SK-N-SH treated with all-trans-retinoic acid at 6 μM for 48 hours (cell line): ENCODE measurements at places on chromosomes 6 and 20.

GRCh38 chr6:92427453-92427852, 991.9 kb downstream of the EPHA7 start:
- no peak for ATAC-seq

DNA sequence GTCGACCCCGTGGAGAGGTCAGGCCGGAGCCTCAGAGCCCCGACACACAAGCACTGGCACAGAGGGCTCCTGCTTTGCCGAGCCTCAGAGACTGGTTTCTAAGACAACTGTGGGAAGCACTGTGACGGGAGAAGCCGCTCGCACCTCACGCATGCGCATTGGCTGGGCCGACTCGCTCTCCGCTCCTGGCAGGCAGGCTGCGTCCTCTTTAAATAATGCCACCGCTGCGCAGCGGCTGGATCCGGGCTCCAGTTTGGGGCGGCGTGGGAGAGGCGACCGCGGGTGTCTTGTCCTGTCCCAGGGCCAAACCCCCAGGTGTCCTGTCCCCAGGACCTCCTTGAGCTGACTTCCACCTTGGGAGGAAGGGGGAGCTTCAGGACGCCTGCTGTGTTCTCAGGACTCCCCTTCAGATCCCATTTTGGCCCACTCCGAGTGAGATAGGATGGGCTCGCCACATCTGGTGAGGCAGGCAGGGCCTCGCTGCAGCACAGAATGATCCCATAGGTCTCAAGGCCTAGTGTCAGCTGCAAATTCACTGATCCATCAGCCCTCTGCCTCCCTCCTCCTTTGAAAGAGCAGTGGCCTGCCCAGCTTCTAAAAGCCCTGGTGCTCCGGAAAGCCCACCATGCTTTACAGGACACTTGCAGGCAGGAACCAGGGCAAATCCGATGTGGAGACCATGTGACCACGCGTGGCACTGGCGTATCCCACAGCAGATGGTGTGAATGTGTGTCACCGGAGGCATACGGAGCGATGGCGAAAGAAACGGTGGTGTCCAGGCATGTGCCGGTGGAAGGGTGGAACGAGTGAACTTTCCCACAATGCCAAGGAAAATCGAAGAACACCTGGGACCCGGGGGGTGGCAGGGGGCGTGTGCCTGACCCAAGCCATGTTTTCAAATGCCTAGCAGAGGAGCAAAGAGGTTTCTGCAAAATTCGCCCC, 169.3 kb upstream of the ZNF337 start:
- peak; percentile 57 for ATAC-seq

- ATAC-seq: no peak
Observed at GRCh38 chr20:62087227-62087626, 21.5 kb upstream of the TAF4 start.

DNA sequence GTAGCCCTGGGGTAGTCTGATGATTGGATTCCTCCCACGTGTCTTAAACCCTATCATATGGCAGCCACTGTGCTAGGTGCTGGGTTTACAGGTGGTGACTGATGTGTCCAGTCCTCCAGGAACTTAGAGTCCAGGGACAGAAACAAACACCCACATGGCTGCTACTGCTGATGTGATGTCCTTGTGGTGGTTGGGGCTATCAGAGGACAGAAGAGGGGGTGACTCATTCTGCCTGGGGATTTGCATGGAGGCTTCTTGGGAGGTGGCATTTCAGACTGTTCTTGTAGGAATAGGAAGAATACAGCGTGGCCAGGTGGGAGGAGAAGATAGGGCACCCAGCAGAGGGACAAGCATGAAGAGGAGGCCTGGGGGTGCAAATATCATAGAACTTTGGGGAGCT, 9.8 kb downstream of the RAET1G start:
- no peak for ATAC-seq

DNA sequence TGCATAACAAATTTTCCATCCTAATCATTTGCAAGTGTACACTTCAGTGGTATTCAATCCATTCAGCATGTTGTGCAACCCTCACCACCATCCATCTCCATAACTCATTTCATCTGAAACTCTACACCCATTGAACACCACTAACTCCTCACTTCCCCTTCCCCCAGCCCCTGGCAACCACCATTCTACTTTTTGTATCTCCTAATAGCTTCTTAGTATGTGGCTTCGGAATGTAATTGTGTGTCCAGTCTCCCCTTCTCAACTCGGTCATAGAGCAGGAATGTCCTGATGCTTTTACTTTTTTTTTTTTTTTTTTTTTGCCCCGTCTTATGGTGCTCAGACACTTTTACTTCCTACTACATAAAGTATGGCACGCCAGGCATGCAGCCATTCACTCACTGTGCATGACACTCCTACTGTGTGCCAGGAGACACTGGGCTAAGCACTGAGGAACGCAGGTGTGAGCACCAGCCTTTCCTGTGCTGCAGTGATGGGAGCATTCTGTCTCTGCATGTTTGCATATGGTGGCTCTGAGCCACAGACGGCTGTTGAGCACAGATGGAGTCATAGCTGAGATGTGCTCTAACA, 15.3 kb downstream of the HCK start:
- peak; percentile 88 for ATAC-seq

GRCh38 chr6:22231616-22232015, 65.2 kb downstream of the PRL start:
- ATAC-seq: no peak

- no peak for ATAC-seq
Observed at GRCh38 chr6:76592566-76592965, 520.1 kb upstream of the IMPG1 start.

DNA sequence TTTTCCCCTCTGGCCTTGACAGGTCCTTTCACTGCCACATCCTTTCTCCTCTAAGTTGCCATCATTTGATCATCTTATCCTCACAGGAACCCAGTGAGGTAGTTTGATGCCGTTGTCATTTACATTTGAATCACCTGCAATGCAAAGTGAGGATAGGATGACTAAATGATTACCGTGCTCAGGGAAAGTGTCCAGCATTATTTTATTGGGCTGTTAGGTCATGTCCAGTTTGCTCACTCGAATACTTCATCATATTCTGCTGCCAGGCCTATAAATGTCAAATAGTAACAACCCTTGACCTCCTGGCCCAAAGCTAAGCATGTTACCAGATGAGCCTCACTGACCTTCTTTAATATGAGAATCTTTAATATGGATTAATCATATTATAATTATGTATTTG, 1068.7 kb upstream of the FLRT3 start:
- ATAC-seq: no peak

DNA sequence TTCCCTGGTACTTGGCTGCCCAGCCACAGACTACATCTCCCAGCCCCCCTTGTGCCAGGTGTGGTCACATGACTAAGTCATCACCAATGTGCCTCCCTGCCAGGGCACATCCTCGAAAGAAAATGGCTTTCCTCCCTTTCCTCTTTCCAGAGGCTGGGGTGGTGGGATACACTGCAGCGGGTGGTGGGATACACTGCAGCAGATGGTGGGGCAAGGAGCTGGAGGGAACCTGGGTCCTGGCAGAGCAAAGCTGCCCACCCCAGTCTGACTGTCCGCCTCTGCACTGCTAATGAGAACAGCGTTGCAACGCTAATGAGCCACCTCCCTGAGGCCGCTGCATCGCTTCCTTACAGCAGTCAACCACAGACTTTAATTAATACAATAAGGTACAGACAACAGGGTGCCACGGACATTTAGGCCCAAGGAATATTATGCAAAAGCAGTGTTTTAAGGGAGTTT, 125.3 kb downstream of the PREX1 start:
- no peak for ATAC-seq

- no peak for ATAC-seq
Observed at GRCh38 chr20:1832634-1833033, 62.6 kb upstream of the SIRPA start.

GRCh38 chr6:164168595-164168994, 754.1 kb downstream of the QKI start:
- no peak for ATAC-seq

DNA sequence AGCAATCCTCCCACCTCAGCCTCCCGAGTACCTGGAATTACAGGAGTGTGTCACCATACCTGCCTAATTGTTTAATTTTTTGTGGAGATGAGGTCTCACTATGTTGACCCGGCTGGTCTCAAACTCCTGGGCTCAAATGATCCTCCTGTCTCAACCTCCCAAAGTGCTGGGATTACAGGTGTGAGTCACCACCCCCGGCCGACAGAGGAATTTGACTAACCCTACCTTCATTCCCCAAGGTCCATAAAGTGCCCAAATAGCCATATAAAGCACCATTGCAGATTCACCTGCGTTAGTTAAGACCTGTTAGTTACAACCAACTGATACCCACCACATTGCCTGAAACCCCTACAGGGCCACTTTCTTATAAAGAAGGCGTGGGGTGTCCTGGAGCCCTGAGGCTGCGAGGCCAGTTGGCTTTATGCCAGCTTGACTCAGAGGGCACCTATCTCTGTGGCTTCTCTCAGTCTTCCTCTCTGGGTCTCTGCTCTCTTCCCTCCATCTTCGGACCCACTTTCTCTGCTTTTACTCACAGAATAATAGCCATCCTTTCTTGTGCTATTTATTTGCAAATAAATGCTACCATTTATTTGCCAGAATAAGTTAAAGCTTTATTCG, 65.6 kb downstream of the SLC2A10 start:
- ATAC-seq: no peak

GRCh38 chr6:40936818-40937251, 102.2 kb downstream of the UNC5CL start:
- peak; percentile 65 for ATAC-seq

DNA sequence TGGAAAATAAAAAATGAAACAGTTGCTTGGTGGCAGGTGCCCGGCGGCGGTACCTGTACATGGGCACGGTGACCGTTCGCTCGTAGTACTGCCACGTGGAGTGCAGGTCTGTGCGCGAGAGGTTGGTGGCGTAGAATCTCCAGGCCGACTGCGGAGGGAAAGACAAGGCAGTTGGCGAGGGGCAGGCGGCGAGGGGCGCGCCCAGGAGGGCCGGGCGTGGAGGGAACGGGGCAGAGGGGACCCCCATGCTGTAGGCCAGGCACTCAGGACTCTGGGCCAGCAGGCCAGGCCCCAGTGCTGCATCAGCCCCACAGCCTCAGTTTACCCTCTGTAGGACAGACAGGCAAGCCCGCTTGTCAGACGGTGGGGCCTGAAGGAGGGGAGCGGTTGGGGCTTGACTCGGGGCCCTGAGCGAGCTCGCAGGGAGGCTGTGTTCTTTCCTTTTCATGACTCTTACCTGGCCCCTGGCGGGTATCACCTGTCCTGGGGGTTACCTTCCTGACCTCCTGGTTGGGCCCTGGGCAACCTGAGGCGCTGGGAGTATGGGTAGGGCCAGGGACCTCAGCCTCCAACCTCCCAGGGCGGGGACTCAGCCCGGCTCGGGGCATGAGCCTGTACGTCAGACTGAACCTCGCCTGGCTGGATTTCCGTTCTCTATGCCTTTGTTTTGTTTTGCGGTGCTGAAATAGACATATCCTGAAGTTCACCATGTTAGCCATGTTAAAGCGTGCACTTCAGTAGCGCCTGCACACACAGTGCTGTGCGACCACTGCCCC, 38.5 kb downstream of the KCNQ2 start:
- no peak for ATAC-seq

DNA sequence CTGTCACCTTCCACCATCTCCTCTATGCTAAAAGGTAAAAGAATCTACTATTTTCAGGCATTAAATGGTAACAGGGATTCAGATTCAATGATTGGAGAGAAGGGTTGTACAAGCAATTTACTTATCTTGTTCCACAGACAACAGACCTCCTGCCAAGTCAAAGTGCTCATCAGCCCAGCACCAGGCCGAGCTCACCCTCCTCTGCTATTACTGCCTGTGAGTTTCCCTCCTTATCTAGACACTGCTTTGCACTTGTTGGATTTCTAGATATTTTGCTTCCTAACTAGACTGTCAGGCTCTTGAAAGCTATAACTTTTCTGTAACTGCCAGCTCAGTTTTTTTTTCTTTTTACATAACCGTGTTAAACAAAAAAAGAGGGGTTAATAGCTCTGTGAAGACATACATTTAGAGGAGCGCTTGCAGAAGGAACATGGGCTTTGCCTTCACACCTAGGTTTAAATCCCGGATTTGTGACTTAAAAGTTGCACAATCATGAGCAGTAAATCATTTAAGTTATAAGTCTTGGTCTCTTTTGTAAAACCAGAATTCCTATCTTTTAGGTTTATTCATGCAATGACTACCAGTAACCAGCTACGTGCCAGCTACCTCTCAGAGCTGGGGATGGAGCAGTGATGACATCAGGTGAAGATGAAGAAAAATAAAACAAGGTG, 1.1 kb upstream of the FAM162B start:
- ATAC-seq: no peak

DNA sequence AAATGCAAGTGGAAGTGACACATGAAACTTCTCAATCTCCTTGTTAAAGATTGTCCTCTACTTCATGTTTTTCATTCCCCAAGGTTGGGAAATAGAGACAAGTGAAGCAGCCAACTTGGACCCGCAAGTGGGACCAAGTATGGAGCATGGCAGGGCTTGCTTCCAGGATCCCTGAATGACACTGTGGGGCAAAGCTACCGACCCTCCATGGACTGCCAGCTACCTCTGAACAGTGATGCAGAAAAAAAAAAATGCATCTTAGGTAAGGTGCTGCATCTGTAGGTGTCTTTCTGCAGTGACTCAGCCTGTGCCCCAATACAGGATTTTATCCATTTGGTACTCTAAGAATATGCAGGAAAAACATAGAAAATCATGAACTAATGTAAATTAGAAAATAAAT, 119.1 kb upstream of the ENPP5 start:
- no peak for ATAC-seq

- no peak for ATAC-seq
Observed at GRCh38 chr6:46381579-46381978, 109.7 kb downstream of the RCAN2 start.

DNA sequence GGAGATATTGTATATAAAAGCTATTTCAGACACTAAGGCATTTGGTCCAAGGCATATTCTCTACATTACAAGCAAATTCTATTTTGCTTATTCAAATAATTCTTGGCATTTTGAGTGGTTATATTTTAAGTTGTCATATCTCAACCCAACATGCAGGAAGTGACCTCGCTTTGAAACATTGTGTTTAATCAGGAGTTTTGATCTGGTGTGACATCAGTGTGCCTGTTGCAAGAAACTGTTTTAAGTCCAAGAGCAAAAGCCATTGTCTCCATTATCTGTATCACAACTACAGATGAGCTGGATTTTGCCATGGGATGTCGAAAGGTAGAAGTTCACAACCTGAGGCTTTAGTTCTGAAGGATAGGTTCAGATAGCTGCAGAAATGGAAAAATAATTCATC, 509.9 kb upstream of the ID4 start:
- peak; percentile 19; the same call in 1 of the 3 replicates for ATAC-seq

- 0 out of 3 replicates have a peak, but pooled peaks have one; percentile 18 for ATAC-seq
Observed at GRCh38 chr6:111995404-111995803, 58.5 kb upstream of the CCN6 start.

DNA sequence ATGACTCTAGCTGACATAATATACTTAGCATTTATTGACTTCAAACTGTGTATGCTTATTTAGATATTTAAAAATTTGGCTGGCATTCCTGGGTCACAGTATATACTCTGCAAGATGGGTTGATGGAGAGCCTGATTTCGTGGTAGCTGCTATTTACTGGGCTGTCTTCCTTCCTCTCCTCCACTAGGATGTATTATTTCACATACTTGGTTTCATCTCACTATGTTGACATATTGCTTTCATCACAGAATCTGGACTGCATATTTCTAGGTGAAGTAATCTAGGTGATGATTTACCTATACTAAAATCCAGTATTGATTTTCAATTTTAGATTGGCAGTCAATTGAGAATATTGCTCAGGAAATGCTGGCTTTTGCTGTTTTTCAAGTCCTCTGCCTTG, 15.7 kb downstream of the AFDN start:
- no peak for ATAC-seq

- ATAC-seq: no peak
Observed at GRCh38 chr6:92840246-92840930, 579.0 kb downstream of the EPHA7 start.

- ATAC-seq: no peak
Observed at GRCh38 chr6:20476501-20477043, 57.7 kb upstream of the CDKAL1 start.
